ENCODE measurements at places on chromosomes 7 and 10.

- DNase-seq = no peak
Measured at GRCh38 chr10:62147425-62147824, 121.2 kb downstream of the RTKN2 start.

DNA sequence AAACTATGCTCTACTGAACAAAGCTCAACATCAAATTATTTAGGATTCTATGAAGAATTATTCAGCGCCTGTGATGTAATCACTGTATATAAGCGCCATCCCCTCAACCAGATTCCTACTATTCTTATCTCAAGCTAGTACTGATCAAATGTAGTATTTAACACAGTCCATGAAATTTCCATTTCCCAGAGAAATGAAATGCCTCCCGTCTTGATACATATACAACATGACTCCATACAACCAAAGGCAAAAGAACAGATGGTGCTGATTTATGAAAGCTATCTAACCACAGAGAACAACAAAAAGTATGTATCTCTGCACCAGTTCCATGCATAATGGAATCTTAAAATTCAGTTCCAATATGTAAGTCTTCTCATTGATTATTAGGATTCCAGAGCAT, 406.1 kb downstream of the PARD3 start:
- DNase-seq = no peak

DNA sequence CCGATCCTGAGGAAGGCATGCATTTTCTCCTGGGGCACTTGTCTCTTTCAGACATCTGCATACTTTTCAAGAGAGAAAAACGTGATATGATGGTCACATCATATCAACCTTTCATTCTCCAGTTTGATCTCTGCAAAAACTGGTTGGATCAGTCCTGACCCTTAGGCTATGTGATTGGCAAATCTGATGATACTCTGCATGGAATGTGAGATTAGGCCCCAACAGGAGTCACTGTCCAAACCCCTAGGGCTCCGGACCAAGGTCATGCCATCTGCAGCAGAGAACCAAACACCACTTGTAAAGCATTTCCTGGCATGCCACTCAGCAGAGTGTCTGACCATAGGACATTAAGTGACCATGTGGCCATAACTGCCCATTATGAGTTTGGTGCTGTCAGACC, 8.6 kb downstream of the GCK start:
- no peak for DNase-seq

DNA sequence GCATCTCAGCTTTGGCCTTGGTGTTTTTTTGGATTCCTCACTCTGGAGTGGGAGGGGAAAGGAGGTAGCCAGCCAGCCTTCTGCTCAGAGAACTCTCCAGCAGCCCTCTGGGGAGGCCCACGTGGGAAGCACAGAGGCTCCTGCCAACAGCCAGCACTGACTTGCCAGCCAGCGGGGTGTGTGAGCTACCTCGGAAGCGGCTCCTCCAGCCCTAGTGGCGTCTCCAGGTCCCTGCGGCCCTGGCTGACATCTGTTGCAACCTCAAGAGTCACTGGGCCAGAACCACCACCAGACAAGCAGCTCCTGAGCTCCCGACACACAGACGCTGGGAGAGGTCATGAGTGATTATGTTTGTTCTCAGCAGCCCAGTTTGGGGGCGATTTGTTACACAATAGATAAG, 180.2 kb upstream of the FZD8 start:
- DNase-seq = peak; percentile 32

DNA sequence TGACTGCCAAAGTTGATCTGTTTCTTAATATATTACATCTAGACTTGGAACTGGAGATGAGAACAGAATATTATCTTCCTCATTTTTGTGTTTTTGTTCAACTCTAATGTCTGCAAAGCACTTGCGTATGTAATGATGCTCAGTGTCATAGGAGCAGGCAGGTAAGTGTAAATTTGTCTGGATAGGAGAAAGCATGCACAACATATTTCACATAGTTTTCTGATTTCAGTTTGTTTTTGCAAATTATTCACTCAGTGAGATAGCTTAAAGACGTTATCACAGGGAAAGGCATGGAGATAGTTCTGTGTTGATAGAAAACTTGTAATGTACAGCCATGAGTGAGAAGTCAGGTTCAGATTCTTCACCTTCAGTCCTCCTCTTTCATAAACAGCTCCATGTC, 84.8 kb downstream of the CFTR start:
- no peak for DNase-seq

DNA sequence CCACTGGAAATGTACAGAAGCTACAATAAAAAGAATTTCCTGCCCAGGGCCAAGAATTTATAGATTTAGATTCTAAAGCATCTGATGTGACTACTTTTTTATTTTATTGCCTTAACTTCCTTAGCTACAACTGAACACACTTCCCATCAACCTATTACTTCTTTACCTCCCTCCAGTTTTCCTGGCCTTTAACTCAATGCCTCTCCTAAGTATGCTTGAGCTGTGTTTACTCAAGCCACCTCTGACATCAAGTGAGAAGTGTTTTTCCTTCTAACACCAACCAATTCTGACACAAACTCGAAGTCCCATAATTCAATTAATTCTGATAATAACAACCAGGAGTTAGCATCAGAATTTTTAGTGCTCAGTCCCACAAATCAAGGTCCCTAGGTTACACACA, 170.0 kb downstream of the IMMP2L start:
- no peak for DNase-seq

DNA sequence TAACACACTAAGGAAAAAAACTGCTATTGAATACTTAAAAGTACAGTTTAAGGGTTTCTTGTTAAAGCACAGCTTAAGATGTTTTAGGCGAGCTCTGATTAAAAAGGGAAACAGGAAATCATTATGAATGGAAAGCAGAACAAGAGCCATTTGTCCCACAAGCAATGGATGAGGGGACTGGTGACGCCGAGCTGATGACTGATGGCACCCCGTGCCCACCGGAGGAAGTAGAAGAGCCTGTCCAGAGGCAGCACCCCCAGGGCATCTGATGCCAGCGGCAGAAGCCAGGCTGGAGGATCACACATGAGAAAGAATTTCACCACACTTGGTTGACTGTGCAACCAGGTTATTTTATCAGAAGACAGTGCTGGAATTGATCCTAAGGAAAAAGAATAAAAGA, 15.0 kb upstream of the INSIG1 start:
- no peak for DNase-seq

- DNase-seq = no peak
Measured at GRCh38 chr10:129098517-129098916, 368.5 kb upstream of the MGMT start.

GRCh38 chr7:20650782-20651181, 35.3 kb downstream of the ABCB5 start:
- no peak for DNase-seq

DNA sequence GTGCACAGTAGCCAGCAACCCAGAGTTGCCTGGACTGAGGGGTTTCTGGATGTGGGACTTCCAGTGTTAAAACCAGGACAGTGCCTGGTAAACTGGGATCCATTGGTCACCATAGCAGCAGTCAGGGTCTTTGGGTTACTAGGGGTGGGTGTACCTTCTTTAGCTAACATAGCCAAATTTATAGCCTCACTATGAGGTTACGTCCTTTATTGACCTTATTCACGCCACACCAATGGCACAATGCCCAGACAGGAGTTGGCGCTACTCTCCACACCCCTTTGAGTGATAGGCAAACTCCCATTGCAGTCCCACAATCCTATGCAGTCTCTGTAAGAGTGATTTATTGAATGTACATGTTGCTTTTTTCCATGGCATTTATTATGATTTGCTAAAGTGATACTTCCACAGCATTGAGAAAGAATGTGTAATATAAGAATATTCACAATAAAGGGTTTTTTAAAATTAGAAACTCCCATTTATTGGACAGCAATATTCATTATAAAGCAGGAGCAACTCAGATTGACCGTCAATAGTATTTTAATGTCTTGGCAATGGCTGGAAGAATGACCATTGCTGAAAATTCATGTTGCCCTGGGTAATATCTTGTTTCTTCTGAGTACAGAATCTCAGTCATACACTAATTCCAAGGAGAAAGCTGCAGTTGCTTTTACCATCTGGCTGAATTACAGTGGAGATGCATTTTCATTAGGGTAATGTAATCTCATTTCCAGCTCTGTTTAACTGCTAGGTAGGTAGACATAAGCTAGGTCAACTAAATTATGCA, 26.1 kb downstream of the IFIT5 start:
- no peak for DNase-seq

DNA sequence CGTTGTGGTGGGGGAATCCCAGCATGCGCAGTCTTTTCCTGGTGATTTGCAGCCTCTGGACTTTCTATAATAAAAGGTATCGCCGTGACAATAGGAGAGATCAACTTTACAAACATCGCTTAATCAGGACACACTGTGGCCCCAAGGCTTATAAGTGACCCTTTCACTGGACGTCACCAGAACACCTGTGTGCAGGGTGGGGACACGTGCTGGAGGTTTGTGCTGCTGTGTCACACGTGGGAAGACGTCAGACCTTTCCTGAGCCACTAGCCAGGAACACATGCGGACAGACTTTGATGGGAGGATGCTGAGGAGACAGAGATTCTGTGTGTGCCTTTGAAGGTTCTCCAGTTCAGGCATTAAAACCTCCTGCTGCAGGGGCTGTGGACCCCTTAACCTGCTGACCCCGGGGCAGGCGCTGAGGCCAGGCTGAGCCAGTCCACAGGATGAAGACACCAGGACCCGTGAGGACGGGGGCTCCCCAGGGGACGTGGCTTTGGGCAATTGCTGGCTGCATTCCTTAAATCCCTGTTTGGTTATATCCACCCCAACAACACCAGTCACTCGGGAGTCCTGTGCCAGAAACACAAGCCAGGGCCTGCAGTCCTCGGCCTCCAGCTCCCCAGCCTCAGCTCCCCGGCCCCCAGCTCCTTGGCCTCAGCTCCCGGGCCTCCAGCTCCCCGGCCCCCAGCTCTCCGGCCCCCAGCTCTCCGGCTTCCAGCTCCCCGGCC, 183.4 kb downstream of the PTPRN2 start:
- DNase-seq = no peak

DNA sequence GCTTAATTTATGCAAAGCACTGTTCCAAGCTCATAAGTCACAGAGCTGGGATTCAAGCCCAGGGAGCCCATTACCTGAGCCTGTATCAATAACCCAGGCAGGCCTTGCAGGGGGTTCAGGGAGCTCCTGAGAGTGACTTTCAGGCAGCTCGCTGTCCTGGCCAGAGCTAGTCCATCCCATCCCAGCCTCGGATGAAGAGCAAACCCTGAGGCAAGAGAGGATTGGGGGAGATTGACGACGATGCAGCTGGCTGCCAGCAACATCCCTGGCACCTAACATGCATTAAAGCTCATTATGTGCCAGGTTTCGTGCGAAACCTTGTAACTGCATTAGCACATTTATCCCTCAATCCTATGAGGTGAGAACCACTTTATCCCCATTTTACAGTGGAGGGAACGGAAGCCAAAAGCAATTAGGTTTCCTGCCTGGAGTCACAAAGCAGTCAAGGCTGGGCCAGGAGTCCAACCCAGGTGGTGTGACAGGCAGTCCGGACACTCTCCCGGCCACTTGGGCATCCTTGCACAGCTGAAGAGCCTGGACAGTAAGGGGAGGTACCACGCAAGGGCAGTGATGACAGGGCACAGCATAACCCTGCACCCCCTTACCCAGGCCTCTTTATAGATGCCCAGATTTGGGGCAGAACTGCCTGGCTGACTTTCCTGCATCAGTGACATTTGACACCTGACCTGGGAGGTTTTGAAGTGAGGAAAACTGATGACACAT, 129.8 kb upstream of the CHST15 start:
- no peak for DNase-seq

GRCh38 chr7:17046666-17047065, 164.9 kb upstream of the AGR3 start:
- no peak for DNase-seq

DNA sequence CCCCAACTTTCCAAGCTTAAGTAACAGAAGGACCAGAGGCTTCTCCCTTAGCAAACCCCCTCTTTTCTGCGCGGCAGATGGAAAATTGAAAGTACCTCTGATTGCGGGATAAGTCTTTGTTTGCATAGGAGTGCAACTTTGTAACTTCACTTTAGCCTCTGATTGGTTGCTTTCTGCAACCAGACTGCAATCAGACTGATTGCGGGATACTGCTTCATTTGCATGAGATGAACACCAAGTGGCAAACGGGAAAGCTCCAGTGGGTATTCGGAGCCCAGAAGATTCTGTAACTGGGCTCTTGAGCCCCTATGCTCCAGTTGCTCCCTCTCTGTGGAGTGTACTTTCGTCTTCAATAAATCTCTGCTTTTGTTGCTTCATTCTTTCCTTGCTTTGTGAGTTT, 260.6 kb downstream of the BAMBI start:
- no peak for DNase-seq

DNA sequence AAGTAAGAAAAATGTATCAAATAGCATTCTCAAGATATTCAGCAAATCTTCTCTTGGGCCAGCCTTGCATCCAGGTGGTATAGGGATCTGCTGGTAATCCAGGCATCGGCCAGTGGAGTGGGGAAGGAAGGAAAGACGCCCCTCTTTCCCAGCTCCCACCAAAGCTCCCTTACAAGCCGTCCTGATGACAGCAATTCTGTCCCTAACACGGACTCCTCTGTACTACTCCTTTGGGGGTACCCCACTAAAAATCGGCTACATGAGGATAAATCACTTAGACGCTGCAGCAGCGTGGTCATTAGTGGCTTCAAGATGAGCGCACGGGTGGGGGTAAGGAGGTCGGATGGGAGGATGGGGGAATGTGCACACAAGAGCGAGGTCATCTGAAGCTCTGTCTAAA, 24.7 kb upstream of the NUB1 start:
- DNase-seq = no peak

DNA sequence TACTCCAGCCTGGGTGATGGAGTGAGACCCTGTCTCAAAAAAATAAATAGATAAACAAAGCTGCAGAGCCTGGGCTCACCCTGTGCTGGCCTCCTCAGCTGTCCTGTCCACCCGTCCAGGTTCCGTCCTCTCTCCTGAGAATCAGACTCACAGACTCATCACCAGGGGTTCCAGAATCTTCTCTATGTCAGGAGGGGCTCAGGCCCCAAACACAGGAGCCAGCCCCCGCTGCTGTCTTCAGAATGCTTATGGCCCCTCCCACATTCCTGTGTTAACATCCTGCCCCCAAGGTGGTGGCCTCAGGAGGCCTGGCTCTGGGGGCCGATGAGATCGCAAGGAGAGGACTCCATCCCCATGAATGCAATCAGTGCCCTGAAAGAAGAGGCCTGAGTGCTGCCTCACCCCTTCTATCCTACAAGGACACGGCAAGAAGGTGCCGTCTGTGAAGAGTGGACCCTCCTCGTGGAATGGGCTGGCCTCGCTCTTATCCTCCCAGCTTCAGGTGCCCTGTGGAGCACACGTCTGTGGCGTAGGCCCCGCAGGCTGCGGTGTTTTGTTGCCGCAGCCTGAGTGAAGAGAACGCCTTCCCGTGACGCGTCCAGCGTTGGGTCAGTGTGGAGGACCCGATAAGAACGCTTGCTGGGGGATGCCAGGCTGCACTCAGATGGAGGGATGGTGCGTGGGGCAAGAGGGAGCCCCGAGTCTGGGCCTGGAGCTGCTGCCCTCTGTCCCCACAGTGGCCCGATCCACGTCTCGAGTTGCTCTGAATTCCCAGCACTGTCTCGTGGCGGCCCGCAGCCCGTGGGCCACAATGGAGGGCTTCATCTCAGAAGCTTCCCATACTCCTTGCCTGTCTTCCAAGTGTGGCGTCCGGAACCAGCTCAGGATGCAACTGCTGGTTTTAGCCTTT, 77.1 kb downstream of the INPP5A start:
- no peak for DNase-seq

GRCh38 chr10:78328592-78329404, 295.1 kb downstream of the RPS24 start:
- no peak for DNase-seq
